ENCODE measurements at places on chromosomes 3 and 15. TPM values are rescaled to one million over a fixed set of nuclear protein-coding genes. Genes with fewer than 3 reads are reported as not detected.

GRCh38 chr3:117871934-117872333 lies 1162.4 kb downstream of the TUSC7 start:
- H3K27me3 ChIP-seq = no peaks in the 10 kb centered on the region
- H3K4me1 ChIP-seq = no peaks in the 10 kb centered on the region
- no peak for DNase-seq
- no peaks in the 10 kb centered on the region for H3K36me3 ChIP-seq

- no peak overlapping the region for H3K27ac ChIP-seq
- H3K27me3 ChIP-seq = no peaks in the 10 kb centered on the region
- no peak overlapping the region for H3K4me3 ChIP-seq
- no peaks in the 10 kb centered on the region for H3K36me3 ChIP-seq
Observed at GRCh38 chr3:141709126-141709770, 28.9 kb upstream of the RNF7 start.

DNA sequence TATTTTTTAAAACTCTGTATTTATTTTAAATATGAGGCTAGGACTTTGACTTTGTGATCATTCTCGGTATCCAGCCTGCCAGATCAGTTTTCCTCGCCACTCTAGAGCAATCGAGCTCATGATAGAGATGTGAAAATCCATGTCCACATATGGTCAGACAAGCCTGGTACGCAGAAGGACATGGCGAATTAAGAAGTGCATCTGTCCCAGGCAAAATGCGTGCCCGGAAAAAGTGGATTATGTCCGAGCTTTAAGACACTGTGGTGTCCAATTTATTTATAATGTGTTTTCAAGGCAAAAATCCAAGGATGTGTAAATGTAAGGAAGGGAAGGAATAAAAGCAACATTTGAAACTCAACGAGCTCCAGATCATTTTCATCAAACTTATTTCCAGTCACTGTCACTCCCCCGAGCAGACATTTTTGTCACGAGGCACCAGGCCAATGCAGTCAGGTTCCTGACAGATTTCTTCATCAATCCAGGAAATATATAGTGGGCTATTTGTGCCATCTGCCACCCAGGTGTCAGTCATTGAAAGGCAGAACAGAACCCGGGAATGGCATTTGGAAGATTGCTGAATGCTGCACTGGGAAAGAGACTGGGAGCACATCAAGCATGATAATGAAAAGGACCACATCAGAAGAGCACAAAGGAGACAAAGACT lies 825.7 kb downstream of the SQOR start:
- H3K36me3 ChIP-seq = no peaks in the 10 kb centered on the region
- no peak for DNase-seq
- H3K27me3 ChIP-seq = no peaks in the 10 kb centered on the region
- H3K4me1 ChIP-seq = no peaks in the 10 kb centered on the region

GRCh38 chr15:65182538-65182937 lies 2.6 kb downstream of the CLPX start:
- H3K27ac ChIP-seq = no peak overlapping the region
- H3K4me1 ChIP-seq = peaks cover 29% of the 10 kb centered on the region
- no peak overlapping the region for H3K4me3 ChIP-seq
- no peak for DNase-seq
- H3K36me3 ChIP-seq = peaks cover 20% of the 10 kb centered on the region

Gene KCNH8
- total RNA-seq = not detected

Gene GOLGA8M
- total RNA-seq = 2.8 TPM

Gene BNC1
- total RNA-seq = not detected

Gene ANO10
- total RNA-seq = 6.9 TPM

Gene CACNA1D
- total RNA-seq = not detected

Gene KNG1
- not detected for total RNA-seq

Gene ZDHHC19
- not detected for total RNA-seq

Data from CD4-positive, alpha-beta T cell (primary cell).